ENCODE measurements at places on chromosomes 6 and 20.

- H3K27ac ChIP-seq: peak overlapping the region; percentile 67
- H3K4me1 ChIP-seq: peaks cover 44% of the 10 kb centered on the region
- H3K36me3 ChIP-seq: no peaks in the 10 kb centered on the region
- no peak for DNase-seq
- H3K27me3 ChIP-seq: no peaks in the 10 kb centered on the region
These were observed 150.2 kb downstream of the PRL start for GRCh38 chr6:22146678-22146930.

DNA sequence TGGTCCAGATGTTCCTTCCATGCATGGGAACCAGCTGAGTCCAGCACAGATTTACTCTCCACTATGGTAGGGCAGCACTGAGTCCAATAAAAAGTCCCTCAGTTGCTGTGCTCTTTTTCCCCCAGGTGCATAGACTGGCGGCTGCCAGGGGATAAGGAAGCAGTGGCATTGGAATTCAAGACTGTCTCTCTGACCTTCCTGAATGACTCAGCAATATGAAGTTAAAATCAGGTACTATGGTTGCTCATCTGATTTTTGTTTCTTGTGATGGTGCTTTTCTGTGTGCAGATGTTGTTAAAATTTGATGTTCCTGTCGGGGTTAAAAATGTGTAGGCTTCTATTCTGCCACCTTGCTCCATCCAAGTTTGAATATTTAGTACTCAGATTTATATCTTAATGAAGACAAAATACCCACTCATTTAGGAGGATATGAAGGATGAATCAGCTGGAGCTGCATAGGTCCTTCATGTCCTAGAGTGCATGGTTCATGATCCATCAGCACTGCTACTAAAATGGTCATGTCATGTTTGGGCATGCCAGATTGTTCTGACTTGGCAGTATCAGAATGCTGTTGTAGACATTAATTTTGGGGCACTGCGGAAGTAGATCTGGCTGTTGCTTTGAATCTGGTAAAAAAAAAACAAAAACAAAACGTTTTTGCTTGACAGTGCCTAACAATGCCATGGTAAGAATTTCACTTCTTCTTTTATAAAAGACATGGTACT is 321.2 kb upstream of the MAP3K7 start:
- H3K36me3 ChIP-seq: no peaks in the 10 kb centered on the region
- no peak for DNase-seq
- H3K27ac ChIP-seq: no peak overlapping the region

DNA sequence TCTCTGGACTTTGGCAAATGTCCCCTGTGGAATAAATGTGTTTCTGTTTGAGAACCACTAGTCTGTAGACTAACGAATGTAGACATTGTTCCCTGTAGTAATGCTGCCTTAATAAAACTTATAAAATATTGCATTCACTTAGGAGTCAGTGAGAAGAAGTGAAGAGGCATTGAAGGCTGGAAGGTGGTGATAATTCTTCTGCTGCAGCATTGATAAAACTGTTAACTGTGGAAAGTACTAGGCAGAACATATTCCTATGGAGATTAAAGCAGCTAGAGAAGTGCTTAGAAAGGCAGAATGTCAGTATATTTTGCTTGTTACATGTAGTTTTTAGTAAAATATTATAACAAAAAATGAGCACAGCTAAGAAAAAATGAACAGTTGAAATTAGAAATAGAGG is 4.8 kb downstream of the PGK2 start:
- no peaks in the 10 kb centered on the region for H3K36me3 ChIP-seq
- no peaks in the 10 kb centered on the region for H3K27me3 ChIP-seq
- no peak for DNase-seq

DNA sequence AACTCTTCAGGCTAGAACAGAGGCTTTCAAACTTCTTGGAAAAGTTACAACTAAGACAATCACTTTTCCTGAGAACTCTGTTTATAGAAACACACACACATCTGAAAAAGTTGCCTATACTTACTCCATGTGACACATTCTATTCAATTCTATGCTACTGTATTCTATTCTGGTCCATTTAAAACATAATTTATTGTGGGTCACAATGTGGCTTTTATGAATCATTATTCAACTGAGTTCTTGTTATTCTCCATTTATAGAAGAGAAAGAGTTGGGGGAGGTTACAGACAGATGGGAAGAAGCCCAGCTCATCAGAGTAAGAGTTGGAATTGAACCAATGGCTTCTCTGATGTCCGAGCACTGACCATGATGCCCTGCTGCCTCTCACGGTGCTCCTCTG is 21.6 kb upstream of the BCAS1 start:
- no peaks in the 10 kb centered on the region for H3K27me3 ChIP-seq
- H3K4me3 ChIP-seq: no peak overlapping the region
- no peaks in the 10 kb centered on the region for H3K36me3 ChIP-seq
- H3K4me1 ChIP-seq: peaks cover 22% of the 10 kb centered on the region
- peak overlapping the region; percentile 91 for H3K27ac ChIP-seq
- DNase-seq: no peak

Measured in Panc1 (cell line).